ENCODE measurements at places on chromosomes 7 and 10. TPM values are rescaled to one million over a fixed set of nuclear protein-coding genes. Genes with fewer than 3 reads are reported as not detected.

Gene HMX2
- not detected for total RNA-seq

- DNase-seq: no peak
Observed at GRCh38 chr7:132871419-132871818, 210.5 kb downstream of the CHCHD3 start.

DNA sequence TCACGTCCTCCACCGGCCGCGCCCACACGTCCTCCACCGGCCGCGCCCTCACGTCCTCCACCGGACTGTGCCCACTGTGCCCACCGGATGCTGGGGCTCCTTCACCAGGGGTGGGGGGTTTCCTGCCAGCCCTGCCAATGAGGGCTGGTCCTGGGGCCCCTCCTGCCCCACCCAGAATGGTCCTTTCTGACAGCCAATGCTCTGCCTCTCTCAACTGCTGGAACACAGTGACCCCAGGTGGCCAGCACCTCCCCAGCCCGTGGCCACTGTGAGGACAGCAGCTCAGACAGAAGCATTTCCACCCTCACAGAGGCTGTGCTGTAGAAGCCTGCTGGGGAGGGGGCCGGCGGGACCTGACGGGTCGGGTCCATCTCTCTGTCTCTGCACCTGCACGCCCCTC lies 90.1 kb upstream of the DNAAF5 start:
- DNase-seq: peak; percentile 59

DNA sequence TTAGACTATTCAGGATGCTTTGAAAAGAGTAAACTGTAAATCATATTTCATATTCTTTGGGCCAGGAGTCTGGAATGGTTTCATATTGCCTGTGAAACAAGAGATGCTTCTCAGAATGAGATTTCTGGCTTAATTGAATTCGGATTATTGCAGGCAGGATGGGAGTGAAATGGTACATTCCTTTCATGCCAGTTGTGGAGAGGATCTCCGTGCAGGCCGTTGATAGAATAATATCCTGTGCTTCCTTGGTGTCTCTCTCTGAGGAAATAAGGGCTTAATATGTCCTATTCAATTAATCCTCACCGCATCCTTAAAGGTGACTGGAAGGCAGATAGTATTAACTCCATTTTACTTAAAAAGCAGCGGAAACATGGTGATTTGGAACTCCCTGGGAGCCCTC lies 56.6 kb downstream of the CUX1 start:
- no peak for DNase-seq

Measured in lung microvascular endothelial cell (primary cell).